Stimulated activated CD8-positive, alpha-beta memory T cell treated with anti-CD3 and anti-CD28 coated beads, Interleukin-15, amount 100 ng/mL, for 48 hours (primary cell): ENCODE measurements at places on chromosomes 7 and 10.

- DNase-seq = no peak
Measured at GRCh38 chr10:12109286-12109685, 20.2 kb upstream of the SEC61A2 start.

DNA sequence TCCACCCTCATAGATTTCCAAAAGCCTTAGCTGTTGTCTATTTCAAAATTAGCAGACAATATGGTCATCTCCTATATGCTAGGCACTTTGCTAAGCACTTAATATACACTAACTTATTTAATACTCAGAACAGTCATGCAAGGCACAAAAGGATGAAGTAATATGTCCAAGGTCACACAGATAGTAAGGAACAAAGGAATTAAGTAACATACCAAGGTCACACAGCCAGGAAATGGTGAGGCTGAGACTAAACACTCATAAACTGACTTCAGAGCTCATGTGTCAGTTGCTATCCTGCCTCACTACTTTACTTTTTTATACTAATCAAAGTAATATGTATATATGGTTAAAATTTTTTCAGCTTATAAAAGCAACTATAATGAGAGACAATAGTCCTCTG, 23.6 kb upstream of the HIBADH start:
- DNase-seq = no peak

- no peak for DNase-seq
Measured at GRCh38 chr7:34191162-34191561, 285.8 kb downstream of the BMPER start.

- DNase-seq = no peak
Measured at GRCh38 chr7:142301299-142301698, 43.4 kb upstream of the PRSS58 start.

GRCh38 chr10:117461766-117462423, 80.7 kb upstream of the EMX2 start:
- DNase-seq = no peak

- no peak for DNase-seq
Measured at GRCh38 chr7:150852371-150852905, at the start of gene AOC1. TSS of gene AOC1 (plus strand) at chr7:150852517. CDS start at chr7:150856471, 3,954 bp downstream.

DNA sequence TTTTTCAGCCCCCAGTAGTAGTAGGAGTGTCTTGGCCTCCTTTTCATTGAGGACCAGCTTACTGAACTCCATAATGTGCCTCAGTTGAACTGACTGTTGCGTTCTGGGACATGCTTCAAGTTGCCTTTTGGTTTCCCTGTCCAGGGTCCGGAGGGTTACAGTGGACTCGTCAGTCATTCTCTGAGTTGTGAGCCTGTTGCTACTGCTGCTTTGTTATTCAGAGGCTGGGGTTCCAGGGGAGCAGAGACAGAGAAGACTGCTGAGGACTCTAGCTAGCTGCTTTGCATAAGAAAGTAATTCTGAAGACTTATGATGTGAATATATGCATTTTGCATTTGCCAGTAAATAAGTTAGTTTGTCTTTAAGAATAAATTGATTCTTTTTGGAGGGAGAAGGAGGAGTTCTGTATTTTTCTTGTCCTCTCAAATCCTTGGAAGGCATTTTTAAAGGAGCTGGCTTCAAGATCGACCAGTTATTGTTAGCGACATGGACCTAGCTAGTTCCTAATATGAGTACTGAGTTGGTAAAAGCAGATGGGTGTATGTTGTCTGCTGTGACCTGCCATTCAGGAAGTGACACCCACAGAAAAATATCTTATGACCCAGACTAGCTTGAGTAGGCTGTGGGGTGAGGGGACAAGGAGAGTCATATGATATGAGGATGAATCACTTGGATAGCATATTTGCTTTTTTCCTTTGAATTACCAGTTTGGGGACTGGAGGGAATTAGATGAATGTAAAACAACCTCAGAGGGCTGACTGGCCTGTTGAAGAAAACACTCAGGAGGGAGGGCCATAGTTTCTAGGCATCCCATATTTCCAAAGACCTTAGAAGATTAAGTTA, 8.3 kb downstream of the PI4K2A start:
- no peak for DNase-seq
